Suppressor macrophage (primary cell): ENCODE measurements at places on chromosomes 3 and 15.

- no peak for DNase-seq
These were observed 15.0 kb downstream of the CEP152 start for GRCh38 chr15:48795901-48796300.

DNA sequence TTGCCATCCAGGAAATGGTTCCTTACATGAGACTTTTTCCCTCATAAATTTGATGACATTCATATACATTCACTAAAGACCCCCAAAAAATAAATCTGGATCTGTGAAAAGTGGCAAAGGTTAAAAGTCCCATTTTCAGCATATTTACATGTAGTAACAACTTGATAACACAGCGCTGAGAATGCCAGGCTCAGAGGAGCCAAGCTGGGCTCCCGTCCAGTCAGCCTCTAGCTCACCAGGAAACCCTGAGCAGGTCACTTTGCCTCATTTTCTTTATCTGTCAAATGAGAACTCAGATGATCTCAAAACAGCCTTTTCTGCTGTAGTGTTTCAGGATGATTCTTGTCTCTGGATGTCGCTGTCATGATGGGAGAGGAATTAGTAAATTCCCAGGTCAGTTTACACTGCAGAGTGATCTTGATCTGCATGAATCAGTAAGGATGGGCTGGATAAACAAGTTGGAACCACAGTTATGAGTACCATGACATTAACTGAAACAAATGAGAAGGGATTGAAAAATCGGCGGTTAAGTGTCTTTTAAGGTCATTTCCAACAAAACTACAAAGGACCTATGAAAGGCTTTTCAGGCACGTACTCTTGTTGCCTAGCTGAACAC lies 82.8 kb downstream of the PPARG start:
- DNase-seq: no peak

DNA sequence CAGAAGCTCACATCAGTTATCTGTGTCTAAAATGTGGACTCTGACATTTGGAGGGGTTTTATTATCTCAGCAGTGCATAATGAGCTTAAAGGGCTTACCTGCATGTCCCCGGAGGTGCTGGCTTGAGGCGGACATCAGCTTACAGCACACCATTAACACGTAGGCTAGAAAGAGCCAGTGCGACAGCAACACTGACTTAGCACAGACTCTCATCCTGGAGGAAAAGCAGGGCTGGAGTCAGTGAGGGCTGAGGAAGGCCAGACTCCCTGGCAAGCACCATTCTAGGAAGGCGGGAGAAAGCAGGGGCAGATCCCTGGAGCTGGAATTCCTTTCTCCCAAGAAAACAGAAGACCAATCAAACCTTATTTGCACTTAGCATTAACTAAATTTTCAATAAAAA lies 51.7 kb downstream of the TAFA4 start:
- DNase-seq: no peak

DNA sequence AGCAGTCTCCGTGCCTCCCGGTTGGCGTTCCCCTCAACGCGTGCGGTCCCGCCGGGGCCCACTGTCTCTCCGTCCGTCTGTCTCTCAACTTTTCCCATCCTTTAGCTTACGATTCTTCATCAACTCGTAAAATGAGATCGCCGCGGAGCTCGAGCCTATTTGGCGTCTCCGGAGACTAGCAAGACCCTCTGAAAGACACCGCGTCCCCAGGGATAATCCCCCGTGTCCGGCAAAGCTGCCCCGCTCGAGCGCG lies 3.4 kb downstream of the GATA2 start:
- DNase-seq: no peak
